Activated CD4-positive, alpha-beta memory T cell treated with anti-CD3 and anti-CD28 coated beads, Interleukin-2, amount 10 ng/mL, durations not matched to agents 7 days and 5 days (primary cell): ENCODE measurements at places on chromosomes 7 and 10. TPM values are rescaled to one million over a fixed set of nuclear protein-coding genes. Genes with fewer than 3 reads are reported as not detected.
A peak's percentile ranks its signal among the peaks of the same experiment; 100 is the strongest.

Gene GPNMB
- total RNA-seq = 0.28 TPM

Gene HMX2
- not detected for total RNA-seq

Gene EPO
- total RNA-seq = not detected

GRCh38 chr7:4216016-4216415 is 466.1 kb upstream of the FOXK1 start:
- no peak for DNase-seq

DNA sequence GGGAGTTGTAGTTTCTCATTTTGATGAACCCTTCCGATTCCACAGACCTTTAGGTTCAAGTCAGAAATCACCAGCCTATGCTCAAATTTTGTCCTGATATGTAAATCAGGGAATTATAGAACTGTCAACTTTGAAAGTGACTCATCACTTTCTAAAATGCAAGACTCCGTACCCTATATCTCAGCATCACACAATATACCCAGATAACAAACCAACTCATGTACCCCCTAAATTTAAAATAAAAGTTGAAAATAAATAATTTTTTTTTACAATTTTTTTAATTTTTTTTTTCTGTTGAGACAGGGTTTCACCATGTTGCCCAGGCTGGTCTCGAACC is 393 bp upstream of the ARHGAP19 start:
- no peak for DNase-seq

GRCh38 chr10:112951359-112952281 is 1.6 kb downstream of the TCF7L2 start:
- peak; percentile 26 for DNase-seq

GRCh38 chr7:36746347-36746746 is 22.1 kb upstream of the AOAH start:
- DNase-seq = no peak

DNA sequence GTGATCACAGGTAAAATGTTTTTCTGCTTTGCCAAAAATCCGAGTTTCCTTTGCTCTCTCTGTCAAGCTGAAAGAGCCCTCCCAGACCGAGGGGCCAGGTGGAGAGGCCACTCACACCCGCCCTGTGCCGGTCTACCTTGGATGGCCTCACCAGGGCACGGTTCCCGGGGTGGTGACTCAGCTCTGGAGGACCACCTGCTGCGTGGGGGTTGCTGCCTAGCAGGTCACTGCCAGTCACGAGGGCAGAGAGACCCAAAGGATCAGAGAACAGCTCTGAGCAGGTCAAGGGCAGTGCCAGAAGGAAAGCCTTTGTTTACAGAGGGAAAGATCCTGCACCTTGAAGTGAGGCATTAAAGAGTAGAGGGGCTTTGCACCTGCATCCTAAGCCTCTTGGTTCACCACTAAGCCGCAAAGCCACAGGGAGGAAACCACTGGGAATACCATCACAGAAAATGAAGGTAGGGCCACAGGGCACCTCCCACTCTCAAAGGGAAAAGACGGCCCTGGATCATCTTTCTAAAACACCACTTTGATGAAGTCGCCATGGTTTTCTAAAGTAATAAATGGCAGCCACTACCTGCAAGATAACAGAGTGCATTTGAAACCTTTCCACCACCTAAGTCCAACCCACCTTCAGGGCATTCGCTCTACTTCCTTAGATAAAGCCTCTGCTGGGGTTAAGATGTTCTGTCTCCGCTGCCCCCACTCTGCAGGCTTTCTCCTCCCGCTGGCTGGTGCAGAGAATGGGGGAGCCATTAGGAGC is 160.3 kb upstream of the KLF14 start:
- no peak for DNase-seq

DNA sequence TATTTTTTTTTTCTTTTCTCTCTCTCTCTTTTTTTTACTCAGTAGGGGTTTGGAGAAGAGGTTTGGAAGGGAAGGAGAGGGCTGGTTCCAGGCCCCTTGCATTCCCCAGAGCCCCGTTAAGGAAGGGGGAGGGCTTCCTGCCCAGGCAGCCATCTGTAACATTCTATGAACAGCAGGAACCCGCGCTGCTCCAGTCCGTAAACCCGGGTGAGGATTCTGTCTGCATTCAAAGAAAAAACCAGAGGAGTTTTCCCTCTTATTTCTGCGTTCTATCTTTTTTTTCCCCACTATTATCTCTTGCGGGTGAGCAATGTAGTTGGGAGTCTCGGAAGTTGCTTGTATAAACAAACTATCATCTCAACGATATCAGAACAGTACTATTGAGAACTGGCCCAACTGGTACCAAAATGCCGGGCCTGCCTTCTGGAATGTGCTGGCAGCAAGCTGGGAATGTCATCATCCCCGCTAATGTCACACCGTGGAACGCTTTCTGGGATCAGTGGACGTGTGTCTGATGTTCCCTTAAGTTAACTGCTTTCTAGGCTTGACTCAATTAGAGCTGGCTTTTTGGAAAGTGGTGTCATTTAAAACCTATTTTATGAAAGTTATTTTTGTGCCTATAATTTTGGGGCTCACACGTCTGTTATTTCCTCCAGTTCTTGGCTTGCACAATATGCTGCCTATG is 153.1 kb upstream of the MEOX2 start:
- DNase-seq = no peak

DNA sequence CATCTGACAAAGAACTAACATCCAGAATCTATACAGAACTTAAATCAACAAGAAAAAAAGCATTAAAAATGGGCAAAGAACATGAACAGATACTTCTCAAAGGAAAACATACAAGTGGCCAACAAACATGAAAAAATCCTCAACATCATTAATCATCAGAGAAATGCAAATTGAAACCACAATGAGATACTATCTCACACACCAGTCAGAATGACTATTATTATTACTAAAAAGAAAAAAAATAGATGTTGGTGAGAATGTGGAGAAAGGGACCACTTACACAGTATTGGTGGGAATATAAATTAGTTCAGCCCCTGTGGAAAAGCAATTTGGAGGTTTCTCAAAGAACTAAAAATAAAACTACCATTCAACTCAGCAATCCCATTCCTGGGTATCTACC is 89.1 kb upstream of the ADO start:
- no peak for DNase-seq

DNA sequence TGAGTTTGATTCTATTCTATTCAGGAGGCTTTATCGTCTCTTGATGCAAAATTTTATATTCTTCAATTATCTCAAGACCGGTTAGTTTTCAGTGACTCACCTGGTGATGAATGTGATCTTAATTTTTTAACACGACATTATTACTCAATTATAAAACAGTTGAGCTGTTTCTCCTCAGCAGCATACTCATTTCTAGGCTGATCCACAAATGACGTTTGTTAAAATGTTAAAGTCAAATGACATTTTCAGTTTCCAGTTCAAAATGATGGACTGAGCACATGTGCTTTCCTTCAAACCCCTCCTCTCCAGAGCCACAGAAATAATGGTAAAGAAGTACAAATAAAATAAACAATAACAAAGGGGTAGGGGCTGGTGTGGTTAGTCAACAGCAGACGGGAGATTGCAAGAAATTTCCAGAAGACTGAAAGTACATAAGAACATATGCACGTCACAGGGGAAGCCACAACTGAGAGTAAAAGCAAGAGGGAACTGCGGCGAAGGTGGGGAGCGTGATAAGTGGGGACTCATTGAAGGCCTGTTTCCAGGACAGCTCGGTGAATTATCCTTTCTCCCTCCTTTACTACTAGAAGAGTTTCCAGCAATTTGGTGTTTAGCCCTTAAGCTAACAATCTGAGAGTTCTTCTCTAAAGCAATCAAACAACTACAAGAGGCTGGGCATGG is 10.9 kb downstream of the MACROH2A2 start:
- DNase-seq = no peak

- DNase-seq = no peak
Observed at GRCh38 chr10:114684822-114685209, 26.7 kb upstream of the ABLIM1 start.

- DNase-seq = no peak
Observed at GRCh38 chr7:78198756-78199155, 400.2 kb downstream of the PHTF2 start.

GRCh38 chr7:7965301-7965700 is 3.3 kb upstream of the GLCCI1 start:
- DNase-seq = no peak

Gene PKD1L1
- 0.48 TPM for total RNA-seq

Gene FZD1
- 0.08 TPM for total RNA-seq

Gene TWIST1
- 2.3 TPM for total RNA-seq

Gene EVX1
- not detected for total RNA-seq

GRCh38 chr7:900331-901040 is 24.1 kb downstream of the GET4 start:
- DNase-seq = no peak

- DNase-seq = no peak
Observed at GRCh38 chr7:133196856-133197612, 55.8 kb upstream of the EXOC4 start.
